ENCODE measurements at places on chromosomes 13 and 19.
A peak's percentile ranks its signal among the peaks of the same experiment; 100 is the strongest.

GRCh38 chr19:10230861-10231611, at the start of gene S1PR2:
S1PR2 (minus strand) TSS chr19:10231331; CDS start chr19:10224905, 6,426 bp downstream.
- peak; percentile 76 for DNase-seq

DNA sequence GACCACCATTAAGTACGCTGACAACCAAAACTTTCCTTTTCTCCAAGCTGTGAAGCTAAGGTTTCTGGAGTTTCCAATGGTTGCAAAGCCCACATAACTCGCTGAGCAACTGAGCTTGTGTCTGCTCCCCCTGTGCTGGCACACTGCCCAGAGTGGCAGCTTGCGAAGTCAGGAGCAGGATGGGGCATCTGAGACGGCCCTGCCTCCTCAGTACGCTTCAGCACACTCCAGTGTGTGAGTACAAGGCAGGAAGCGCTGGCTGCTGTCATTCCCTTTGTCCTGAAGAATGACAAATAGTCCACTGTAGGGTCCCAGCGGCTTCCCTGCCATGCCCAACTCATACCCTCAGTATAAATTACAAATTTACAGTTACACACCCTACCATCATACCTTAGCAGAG, 51.5 kb downstream of the SKA3 start:
- DNase-seq: peak; percentile 67

- no peak for DNase-seq
Measured at GRCh38 chr13:34145061-34145460, 327.1 kb downstream of the RFC3 start.

GRCh38 chr13:113854238-113855011, 9.5 kb downstream of the GAS6 start:
- peak; percentile 77 for DNase-seq

DNA sequence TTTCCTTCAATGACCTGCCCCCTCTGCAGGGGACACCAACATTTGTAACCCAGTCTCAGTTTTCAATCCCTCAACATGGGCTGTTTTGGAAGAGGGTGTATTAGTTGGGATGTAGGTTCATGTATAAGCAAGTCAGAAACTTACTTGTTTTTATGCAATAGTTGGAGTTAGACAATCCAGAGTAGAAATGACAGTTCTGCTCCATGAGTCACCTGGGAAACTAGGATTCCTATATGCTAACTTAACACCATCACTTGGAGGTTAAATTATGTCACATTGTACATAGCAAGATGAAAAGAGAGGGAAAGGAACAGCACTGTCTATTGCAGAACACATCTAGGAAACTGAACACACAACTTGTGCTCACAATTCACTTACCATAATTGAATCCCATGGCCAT, 436.4 kb downstream of the RFC3 start:
- peak; percentile 2 for DNase-seq

- no peak for DNase-seq
Measured at GRCh38 chr19:29422486-29423085, 103.2 kb upstream of the VSTM2B start.

DNA sequence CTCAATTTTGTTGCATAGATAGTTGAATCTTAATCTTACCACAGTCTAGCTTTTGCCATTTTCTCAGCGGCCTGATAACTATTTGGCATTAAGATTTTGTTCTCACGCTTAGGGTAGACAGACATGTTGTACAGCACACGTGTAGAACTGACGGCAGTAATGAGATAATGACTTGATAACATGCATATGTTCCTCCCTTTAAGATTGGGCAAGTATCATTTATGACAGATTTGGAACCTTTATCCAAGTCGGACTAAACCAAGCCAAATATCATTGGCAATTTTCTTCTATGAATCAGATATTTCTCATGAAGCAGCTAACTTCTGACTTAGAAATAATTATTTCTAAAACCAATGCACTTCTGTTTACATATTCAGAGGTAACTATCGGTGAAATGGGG, 205.5 kb downstream of the NDFIP2 start:
- no peak for DNase-seq

DNA sequence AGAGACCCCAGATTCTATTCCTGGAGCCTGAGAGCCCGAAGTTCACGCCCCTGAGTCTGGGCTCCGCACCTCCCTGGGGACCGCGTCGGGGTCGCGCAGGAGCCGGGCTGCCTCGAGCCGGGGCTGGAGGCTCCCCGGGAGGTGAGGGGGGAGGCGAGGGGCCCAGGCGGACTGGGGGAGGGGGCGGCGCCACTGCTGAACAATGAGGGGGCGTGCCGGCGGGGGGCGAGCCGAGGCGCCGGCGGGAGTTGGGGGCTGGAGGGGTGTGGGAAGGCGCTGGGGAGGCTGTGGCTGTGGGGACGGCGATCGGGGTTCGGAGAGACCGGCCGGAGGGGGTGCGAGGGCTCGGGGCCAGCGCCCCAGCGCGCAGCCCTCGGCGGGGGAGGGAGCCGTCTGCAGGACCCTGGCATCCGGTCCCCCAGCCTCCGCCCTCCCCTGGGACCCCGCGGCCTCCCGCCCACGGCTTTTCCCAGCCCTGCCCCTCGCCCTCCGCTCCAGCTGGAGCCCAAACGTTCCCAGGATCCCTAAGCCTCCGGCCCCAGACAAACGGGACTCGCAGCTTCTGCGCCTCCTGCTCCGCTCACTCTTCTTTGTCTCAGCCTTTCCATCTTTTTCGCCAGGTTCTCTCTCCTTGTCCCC, 922 bp downstream of the PLEKHG2 start:
- peak; percentile 64 for DNase-seq

- DNase-seq: no peak
Measured at GRCh38 chr13:46663206-46664037, 110.5 kb downstream of the LRCH1 start.

DNA sequence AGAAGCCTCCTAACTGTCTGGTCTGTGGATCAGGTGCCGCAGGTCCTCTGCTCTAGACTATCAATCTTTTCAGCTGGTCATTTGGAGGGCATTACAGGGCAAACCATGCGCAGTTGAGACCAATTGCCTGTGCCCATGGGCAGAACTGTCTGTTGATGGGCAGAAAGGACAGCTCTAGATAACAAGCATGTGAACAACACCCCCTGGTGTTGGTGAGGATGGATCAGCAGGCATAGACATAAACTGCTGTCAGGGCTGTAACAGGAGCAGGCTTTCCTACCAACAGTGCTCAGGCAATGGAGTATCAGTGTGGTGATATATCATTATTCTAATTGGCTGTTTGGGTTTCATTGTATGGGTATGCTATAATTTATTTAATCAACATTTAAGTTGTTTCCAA, 104.7 kb upstream of the KL start:
- peak; percentile 46 for DNase-seq

DNA sequence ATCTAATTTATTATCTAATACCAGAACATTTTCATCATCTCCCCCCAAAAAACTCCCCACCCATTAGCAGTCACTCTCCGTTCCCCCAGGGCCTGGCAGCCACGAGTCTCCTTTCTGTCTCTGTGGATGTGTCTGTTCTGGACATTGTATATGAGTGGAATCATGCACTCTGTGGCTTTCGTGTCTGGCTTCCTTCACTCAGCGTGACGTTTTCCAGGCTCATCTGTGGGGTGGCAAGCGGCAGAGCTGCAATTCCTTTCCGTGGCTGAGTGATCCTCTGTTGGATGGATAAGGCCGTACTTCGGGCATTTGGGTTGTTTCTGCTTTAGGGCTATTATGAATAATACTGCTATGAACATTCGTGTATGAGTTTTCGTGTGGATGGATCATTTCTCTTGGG, 3.1 kb downstream of the AP2S1 start:
- DNase-seq: no peak

GRCh38 chr13:40087091-40088002, 431.9 kb downstream of the COG6 start:
- no peak for DNase-seq

DNA sequence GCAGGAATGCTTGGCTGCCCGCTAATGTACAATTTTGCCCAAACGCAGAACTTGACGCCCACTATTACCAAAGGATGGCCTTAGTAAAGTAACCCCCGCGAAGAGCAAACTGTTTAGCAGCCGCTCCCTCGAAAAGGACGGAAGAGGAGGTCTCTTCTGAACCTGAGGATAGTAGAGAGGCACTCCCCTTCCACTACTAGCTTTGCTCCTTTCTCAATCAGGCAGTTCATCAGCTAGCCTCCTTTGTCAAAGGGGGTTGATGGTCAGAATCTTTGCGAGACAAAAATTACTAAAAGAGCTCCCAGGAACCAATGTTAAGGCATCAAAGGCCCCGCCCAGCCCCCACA, 534 bp downstream of the CAB39L start:
- peak; percentile 40 for DNase-seq

GRCh38 chr13:90933097-90933826, 414.2 kb upstream of the MIR17HG start:
- DNase-seq: no peak

- no peak for DNase-seq
Measured at GRCh38 chr13:27790523-27790922, 1.8 kb upstream of the GSX1 start.

- no peak for DNase-seq
Measured at GRCh38 chr13:40662866-40663265, 3.6 kb downstream of the FOXO1 start.

- DNase-seq: peak; percentile 3
Measured at GRCh38 chr19:56270676-56271075, 1.9 kb upstream of the EDDM13 start.

DNA sequence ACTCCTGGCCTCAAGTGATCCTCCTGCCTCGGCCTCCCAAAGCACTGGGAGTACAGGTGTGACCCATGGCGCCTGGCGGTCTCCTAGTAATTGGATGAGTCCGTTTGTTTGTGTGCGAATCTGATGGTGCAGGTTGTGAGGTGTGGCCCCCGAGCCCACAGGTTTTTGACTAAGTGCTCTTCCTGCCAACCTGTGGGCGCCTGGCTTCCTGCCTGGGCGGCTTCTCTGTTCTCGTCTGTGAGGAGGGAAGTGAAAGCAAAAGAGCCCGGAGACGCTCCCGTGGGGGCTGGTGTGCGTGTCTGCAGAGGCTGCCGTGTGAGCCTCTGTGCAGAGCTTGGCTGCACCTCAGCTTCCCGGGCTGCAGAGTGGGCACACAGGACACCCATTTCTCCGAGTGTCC, 10.0 kb downstream of the ARHGAP45 start:
- no peak for DNase-seq

- DNase-seq: no peak
Measured at GRCh38 chr19:33301144-33301899, 1.0 kb downstream of the CEBPA start.

GRCh38 chr19:42683917-42684513, 56.3 kb downstream of the PSG3 start:
- peak; percentile 22 for DNase-seq

DNA sequence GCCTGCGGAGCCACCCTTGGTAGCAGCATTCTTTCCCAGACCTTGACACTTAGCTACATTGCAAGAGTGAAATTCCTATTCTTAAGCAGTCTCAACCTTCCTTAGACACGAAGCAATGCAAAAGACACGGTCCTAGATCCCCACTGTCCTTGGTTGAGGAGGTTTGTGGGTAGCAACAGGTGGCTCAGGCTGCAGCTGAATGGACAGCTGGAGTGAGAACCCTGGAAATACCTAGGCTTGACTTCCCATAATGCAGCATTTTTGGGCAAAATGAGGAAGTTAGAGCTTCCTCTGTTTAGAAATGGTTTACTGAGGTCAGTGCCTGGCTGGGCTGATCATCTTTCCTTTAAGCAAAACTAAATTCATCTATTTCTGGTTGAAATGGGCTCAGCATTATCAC, 296.6 kb downstream of the RFC3 start:
- no peak for DNase-seq

Data from fibroblast of upper back skin (primary cell).